Effector memory CD4-positive, alpha-beta T cell (primary cell): ENCODE measurements at places on chromosomes 5 and 9.

GRCh38 chr5:134494780-134495179 is 30.7 kb upstream of the JADE2 start:
- no peaks in the 10 kb centered on the region for H3K4me1 ChIP-seq
- H3K36me3 ChIP-seq = no peaks in the 10 kb centered on the region
- no peak overlapping the region for H3K27ac ChIP-seq

GRCh38 chr9:106861640-106862109 is 1.3 kb upstream of the ZNF462 start:
- no peak overlapping the region for H3K27ac ChIP-seq
- H3K36me3 ChIP-seq = peaks cover 4% of the 10 kb centered on the region
- H3K4me1 ChIP-seq = no peaks in the 10 kb centered on the region
- peaks cover 15% of the 10 kb centered on the region for H3K27me3 ChIP-seq
- DNase-seq = no peak

GRCh38 chr9:98986866-98987651 is 43.4 kb downstream of the COL15A1 start:
- DNase-seq = no peak
- no peaks in the 10 kb centered on the region for H3K4me1 ChIP-seq
- no peak overlapping the region for H3K4me3 ChIP-seq

GRCh38 chr5:88438006-88438405 is 169.4 kb upstream of the TMEM161B start:
- no peaks in the 10 kb centered on the region for H3K27me3 ChIP-seq
- DNase-seq = no peak
- H3K36me3 ChIP-seq = no peaks in the 10 kb centered on the region
- H3K27ac ChIP-seq = no peak overlapping the region
- H3K4me3 ChIP-seq = no peak overlapping the region

- no peaks in the 10 kb centered on the region for H3K36me3 ChIP-seq
- no peaks in the 10 kb centered on the region for H3K4me1 ChIP-seq
- DNase-seq = no peak
- H3K27me3 ChIP-seq = no peaks in the 10 kb centered on the region
- no peak overlapping the region for H3K27ac ChIP-seq
Observed at GRCh38 chr5:159581502-159582249, 251.4 kb upstream of the IL12B start.

DNA sequence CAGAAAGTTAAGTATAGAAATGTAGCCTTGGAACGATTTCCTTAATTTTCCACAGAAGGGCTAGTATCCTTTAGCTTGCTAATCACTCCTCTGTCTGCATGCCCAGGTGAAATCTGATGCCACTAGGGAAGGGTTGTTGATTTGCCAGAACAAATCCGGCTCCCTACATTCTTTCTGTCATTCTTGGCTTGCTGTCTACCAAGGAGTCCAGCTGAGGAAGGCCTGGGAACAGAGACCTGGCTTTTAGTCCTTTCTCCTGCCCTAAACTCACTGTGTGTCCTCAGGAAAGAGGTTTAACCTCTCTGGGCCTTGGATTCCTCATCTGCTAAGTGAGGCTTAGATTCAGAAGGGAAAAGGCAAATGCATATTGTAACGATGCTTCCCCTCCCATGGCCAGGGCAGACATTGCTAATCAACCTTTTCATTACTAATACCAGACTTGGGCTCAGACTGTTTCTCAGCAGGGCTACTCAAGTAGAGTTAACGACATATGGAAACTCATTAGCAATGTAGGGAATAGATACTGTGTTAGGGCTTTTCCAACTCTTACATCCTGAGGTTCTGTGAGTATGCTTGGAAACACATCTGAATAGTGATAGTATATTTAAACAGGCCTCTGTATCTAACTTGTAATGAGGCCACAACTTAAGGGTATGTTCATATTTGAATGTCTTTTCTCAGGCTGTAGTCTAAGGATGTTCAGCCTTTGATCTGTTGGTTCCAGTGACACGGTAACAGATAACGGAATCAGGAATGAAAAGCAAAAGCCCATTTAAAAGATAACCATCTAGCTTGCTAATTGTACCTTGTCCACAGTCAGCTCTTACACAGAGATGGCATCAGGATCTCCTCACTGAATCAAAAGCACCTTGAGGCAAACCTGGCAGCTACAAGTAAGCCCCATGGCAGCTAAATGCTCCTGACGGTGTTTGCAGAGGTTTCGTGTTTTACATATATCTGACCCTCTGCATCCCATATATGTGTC is 4.1 kb downstream of the GALNT10 start:
- no peaks in the 10 kb centered on the region for H3K36me3 ChIP-seq
- peaks cover 40% of the 10 kb centered on the region for H3K4me1 ChIP-seq
- no peak for DNase-seq
- no peaks in the 10 kb centered on the region for H3K27me3 ChIP-seq
- H3K4me3 ChIP-seq = no peak overlapping the region
- H3K27ac ChIP-seq = no peak overlapping the region

DNA sequence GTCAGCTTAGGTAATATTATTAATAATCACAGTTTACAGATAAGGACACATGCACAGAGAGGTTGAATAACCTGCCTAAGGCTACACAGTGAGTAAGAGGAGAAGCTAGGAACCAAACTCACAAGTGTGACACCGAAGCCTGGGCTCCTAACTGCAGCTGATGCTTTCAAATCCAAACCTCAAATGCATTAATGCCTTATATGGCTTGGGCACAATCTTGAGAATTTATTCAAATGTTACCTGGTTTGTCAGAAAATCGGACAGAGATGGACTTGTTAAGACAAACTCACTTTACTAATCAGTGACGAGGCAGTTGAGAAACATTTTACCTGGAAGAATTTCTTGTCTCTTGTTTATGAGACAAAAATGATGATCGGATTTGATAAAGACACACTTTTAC is 54.7 kb downstream of the DAP start:
- no peaks in the 10 kb centered on the region for H3K27me3 ChIP-seq
- no peak overlapping the region for H3K27ac ChIP-seq
- no peak overlapping the region for H3K4me3 ChIP-seq
- no peaks in the 10 kb centered on the region for H3K36me3 ChIP-seq

DNA sequence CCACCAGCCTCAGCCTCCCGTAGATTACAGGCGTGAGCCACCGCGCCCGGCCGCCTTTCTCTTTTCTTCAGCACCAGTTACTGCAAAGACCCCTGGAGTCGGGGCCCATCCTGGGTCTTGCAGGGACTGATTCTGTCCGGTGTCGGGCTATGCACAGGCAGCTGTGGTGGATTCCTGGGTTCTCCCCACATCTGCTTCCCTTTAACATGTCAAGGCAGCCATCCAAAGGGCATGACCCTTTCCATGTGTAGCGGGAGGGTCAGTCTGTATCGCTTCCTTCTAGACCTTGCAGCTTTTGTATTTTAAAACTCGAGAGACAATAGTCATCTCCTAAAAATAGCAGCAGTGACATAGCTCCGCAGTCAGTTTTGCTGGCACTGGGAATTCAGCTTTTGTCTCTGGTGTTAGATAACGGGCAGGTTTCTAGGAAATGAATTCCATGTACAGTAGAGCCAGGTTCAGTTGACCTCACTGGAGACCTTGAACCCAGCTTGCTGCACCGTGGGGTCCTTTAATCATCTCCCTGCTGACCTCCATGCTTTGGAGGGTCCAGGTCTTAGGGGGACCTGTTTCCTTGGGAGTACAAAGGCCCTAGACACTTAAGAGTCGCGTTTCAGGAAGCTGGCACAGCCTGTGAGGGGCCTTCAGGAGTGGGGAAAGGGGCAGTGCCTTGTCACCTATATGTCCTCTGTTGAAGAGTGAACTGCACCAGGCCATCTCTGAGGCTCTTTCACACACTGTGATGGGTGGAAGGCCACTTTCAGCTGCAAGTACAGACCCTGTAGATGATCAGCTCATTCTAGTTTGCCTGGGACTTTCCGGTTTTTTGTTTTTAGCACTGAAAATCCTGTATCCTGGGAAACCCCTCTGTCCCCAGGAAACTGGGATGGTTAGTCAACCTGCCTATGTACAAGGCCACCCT is 13.8 kb downstream of the ANKRD33B start:
- no peak overlapping the region for H3K27ac ChIP-seq
- no peak overlapping the region for H3K4me3 ChIP-seq
- H3K4me1 ChIP-seq = peaks cover 2% of the 10 kb centered on the region
- no peaks in the 10 kb centered on the region for H3K27me3 ChIP-seq

DNA sequence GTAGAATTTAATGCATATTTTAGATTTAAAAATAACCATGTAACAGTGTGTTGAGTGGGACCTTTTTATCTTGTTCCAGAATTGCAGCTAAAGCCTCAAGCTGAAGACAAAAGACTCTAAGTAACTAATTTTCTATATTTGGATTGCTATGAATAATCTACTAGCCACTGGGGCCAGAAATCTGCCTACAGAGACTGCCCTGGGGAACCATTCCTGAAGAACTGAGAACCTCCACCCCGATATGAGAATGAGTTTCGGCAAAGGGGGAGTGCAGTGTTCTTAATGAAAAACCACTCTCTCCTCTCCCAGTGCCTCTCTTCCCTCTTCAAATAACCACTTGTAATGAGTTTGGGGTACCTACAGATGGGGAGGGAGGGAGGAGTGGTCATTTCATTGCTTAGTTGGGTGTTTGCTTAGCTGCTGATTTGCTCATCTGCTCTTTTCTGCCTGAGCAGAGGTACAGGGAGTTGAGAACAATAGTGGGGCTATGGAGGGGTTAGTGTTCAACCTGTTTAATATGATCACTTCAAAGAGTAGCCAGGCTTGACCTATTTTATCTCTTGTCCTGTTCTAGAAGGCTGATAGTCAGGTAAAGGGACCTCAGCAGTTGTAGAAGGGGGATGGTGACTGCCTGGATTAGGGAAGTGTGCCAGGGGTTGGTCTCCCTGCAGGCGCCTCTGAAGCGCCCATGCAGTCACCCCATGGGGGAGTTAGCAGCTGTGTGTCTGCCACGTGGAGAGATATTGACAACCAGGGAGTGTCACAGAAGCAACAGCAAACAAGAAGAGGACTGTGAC is 47.7 kb downstream of the ATG10 start:
- H3K4me1 ChIP-seq = no peaks in the 10 kb centered on the region
- H3K36me3 ChIP-seq = no peaks in the 10 kb centered on the region
- no peak for DNase-seq
- H3K4me3 ChIP-seq = no peak overlapping the region
- H3K27me3 ChIP-seq = no peaks in the 10 kb centered on the region

- no peak overlapping the region for H3K4me3 ChIP-seq
- no peaks in the 10 kb centered on the region for H3K27me3 ChIP-seq
- no peaks in the 10 kb centered on the region for H3K4me1 ChIP-seq
- DNase-seq = no peak
- no peaks in the 10 kb centered on the region for H3K36me3 ChIP-seq
Observed at GRCh38 chr5:155129513-155129880, 115.9 kb downstream of the KIF4B start.

DNA sequence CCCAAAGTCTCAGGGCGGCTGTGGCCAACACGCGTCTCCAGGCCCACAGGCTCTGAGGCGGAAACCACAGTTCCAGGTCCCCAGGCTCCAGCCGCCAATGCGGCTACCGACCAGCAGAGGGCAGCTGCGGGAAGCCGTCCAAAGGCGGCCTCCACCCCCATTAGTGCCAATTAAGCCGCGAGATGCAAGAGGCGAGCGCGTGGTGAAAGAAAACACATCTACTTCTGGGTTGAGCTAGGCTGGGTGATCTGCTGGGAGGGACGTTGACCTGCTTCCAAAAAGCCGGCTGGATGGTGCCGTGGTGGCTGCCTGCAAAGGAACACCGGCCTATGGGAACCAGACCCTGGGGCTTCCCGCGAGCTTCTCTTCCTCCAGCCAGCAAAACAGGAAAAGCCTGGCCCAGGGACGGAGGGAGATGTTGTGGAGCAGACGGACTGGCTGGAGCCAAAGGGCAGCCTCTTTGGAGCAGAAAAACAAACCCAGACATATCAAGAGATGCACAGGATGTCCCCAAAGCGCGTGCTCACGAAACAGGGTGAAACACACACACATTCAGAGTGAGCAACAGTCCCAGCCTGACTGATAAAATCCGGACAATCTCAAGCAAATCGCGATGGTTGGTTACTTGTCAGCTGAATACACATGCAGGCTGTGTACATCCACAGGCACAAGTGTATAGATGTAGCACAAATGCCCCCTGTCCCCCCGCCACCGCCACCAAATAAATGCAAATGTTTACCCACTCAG is 187.1 kb upstream of the BRINP1 start:
- H3K36me3 ChIP-seq = no peaks in the 10 kb centered on the region
- no peak overlapping the region for H3K4me3 ChIP-seq
- DNase-seq = no peak
- no peaks in the 10 kb centered on the region for H3K4me1 ChIP-seq
- H3K27me3 ChIP-seq = no peaks in the 10 kb centered on the region

- DNase-seq = no peak
- H3K36me3 ChIP-seq = no peaks in the 10 kb centered on the region
- H3K4me3 ChIP-seq = no peak overlapping the region
- no peaks in the 10 kb centered on the region for H3K4me1 ChIP-seq
Observed at GRCh38 chr9:13716601-13717321, 437.3 kb upstream of the MPDZ start.

GRCh38 chr9:6781476-6781875 is 23.7 kb downstream of the KDM4C start:
- no peak for DNase-seq
- no peak overlapping the region for H3K4me3 ChIP-seq
- H3K36me3 ChIP-seq = no peaks in the 10 kb centered on the region
- peaks cover 25% of the 10 kb centered on the region for H3K4me1 ChIP-seq

- no peak overlapping the region for H3K4me3 ChIP-seq
- no peaks in the 10 kb centered on the region for H3K27me3 ChIP-seq
- no peak for DNase-seq
Observed at GRCh38 chr9:116369706-116370105, 216.1 kb downstream of the PAPPA start.

DNA sequence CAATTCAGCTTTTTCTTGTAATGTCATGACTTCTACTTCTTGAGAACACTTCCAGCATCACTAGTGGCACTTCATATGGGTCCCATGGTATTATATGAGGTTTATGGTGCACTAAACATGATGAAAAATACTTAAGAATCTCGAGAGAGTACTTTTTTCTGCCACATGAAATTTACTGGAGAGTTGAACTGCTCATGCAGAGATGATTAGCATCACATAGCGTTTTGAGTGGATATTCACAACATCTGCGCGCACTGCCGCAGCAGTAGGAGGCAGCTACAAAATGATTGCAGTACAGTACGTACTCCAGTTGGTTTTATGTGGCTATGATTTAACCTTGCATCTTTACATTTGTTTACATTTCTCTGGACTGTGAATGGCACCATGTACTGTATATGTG is 14.7 kb downstream of the RAD1 start:
- no peaks in the 10 kb centered on the region for H3K27me3 ChIP-seq
- no peaks in the 10 kb centered on the region for H3K4me1 ChIP-seq
- no peak overlapping the region for H3K4me3 ChIP-seq
- no peak overlapping the region for H3K27ac ChIP-seq

DNA sequence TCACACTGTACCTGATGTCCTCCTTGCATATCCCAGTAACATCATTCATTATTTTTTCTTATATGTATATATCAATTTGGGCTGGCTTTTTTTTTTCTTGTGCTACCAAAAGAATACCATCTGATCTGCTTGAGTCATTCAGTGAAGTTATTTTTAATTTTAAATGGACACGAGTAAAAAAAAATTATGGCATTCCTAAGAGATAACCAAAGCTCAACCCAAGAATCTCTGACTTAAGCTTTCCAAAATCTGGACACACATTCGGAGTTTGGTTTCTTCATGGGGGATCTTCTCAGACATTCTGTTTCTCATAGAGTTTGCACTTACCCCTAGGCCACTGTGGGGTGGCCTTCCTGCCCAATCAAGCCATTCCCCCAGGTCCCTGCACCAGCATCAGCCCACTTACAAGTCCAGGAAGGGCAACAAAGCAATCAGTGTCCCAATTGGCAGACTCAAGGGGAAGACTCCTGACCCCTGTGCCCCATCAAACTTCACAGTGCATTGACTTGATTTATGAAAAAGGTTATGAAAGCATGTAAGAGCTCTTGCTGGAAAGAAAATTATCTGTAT is 49.2 kb upstream of the SPDL1 start:
- no peak overlapping the region for H3K4me3 ChIP-seq
- DNase-seq = no peak
- no peaks in the 10 kb centered on the region for H3K4me1 ChIP-seq
- no peak overlapping the region for H3K27ac ChIP-seq
- no peaks in the 10 kb centered on the region for H3K27me3 ChIP-seq
